Ammon's horn (tissue), 1 donor: ENCODE measurements at places on chromosomes 4 and X.

- DNase-seq, result no peak
Measured at GRCh38 chr4:188452097-188452496, 312.9 kb downstream of the TRIML1 start.

- no peak for DNase-seq
Measured at GRCh38 chr4:158610790-158611189, 60.9 kb downstream of the C4orf46 start.

DNA sequence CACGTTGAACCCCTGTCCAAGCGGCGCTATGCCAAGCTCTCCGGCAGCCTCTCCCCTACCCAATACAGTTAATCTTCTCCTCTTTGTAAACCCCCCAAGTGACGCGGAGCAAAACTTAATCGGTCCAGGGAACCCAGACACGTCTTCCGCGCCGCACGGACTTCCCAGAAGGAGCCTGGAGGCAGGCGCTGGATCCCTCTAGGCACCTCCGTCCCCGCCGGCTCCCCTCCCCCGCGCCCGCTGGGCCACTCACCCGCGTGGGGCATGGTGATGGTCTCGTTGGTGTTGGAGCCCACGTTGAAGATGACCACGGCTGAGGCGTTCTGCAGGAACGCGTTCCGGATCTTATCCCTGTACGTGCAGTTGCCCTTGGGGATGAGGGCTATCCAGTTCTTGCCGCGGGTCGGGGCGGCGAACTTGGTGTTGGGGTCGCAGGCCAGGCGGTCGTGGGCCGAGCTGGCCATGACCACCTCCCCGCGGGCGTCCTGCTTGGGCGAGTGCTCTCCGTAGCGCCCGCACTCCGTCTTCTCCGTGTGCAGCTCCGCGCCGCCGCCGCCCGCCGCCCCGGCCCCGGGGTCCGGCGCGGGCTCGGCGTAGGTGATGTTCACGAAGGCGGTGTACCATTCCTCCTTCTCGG, 1.1 kb downstream of the RNF150 start:
- DNase-seq, result peak; percentile 39

DNA sequence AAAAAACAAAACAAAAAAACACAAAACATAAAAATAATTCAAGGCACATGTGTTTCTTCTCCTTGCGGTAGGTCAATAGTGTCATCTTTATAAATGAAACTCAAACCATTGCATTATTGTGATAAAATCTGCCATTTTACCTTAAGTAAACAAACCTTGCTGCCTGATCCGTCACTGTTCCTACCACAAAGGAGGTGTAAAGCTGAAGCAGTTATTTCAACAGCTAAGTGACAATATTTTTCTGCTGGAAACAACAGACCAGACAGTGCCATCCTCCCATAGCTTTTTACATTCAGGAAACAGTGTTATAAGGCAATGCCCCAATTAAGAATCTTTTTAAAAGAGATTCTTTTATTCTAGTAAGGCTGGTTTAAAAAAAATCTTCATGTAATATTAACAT, 242.7 kb downstream of the PPP1R2C start:
- no peak for DNase-seq

DNA sequence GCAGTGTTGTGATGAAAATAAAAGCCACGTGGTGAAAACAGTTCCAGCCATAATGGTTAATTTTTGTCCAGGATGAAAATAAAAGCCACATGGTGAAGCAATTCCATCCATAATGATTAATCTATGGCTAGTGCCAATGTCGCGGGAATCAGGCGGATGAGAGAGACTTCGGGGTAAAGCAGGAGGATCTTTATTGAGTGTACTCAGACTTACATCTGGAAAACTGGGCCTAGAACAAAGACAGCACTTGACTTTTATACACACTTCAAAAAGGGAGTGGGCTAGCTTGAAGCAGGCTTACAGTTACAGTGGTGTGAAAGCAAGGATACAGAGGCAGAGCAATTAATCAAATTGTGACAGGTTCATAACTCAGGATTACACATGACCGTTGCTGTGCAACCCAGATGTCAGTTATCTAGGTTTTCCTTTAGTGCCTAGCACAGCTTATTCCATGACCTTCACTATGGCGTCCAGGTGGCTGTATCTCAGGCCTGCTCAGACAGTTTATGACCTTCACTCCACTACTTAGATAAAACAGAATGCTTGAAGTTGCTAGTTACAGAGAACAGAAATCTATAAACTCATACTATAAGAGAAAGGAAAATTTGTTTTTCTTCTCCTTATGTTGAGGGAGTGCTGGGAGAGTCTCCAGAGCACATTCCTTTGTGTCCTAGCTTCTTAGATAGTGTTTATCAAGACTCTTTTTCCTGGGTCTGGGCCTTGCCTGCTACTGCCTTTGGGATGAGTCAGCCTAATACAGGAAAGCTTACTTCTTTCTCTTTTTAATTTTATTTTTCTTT, 5.9 kb upstream of the PLA2G12A start:
- DNase-seq, result no peak

GRCh38 chrX:57951666-57952319, 41.5 kb upstream of the ZXDA start:
- DNase-seq, result no peak

GRCh38 chr4:82352825-82353366, 20.9 kb downstream of the HNRNPD start:
- no peak for DNase-seq
